NCI-H1436 (cell line): ENCODE measurements at places on chromosomes 3 and 15.

DNA sequence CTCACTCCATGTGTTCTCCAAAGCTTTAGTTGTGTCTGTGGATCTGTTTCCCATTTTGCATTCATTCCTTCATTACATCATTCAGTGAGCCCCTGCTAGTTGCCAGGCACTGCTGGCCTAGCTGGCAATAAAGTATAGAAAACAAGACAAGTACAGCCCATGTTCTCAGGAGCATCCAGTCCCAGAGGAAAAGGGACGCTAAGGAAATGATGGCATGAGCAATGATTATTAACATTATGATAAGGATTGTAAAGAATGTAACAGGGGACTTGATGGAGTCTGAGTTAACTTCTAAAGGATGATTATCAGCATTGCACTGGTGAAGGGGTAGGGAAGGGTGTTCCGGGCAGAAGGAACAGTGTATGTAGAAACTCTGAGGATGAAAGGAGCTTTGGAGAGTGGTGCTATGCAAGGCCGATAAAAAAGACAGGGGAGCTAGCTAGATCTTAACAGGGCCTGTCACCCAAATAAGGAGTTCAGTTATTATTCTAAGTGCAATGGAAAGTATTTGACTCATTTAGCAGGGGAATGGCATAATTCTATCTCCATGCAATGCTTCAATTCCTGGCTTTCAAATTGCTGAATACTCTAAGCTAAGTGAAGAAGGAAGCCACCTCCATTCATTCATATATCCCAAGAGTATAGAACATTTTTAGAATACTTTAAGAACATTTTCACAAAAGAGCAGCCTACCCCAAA, 258.2 kb upstream of the STT3B start:
- no peak for DNase-seq

DNA sequence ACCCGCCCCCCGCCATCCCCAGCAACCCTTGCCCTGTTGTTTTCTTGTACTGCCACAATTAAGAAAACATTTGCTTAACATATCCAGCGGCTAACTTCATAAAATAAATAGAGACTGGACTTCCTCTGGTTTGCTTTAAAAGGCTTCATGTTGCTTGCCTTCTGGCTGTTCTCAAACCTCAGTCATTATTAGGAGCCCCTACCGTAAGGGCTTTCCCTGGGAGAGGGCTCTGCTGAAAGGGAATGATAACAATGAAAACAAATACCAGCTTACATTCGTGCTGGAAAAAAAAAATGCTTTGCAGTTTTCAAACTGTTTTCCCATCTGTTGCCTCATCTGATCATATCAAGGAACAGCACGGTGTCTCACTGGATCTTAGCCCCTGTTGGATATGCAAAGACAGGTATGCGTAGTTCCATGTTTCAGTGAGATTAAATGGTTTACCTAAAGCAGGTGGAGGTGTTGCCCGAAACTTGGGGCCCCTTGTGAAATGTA, 77.2 kb upstream of the VGLL4 start:
- no peak for DNase-seq

DNA sequence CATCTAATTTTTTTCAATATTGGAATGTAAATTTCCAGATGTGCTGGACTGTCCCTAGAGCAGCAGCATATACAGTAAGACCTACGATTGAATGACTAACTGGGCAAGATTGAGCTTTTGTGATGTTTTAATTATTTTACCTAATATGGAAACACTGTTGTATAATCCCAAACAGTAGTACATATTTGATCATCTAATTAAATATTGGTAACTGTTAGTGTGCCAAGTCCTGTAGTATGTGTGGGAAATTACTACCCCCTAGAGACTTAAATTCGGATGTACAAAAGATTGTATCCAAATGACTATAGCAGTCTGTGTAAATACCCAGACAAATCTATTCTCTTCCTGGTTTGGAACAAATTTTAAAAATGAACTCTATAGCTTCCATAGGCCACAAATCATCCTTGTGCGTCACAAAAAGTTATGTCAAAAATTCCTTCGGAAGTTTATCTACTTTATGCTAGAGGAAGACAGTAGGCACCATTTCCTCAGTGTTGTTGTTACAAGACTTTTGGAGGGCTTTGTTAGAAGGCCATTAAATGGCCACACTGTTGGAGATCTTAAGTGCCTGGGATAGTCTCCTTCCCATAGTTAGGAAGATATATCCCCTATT, 41.6 kb downstream of the NKIRAS1 start:
- no peak for DNase-seq

DNA sequence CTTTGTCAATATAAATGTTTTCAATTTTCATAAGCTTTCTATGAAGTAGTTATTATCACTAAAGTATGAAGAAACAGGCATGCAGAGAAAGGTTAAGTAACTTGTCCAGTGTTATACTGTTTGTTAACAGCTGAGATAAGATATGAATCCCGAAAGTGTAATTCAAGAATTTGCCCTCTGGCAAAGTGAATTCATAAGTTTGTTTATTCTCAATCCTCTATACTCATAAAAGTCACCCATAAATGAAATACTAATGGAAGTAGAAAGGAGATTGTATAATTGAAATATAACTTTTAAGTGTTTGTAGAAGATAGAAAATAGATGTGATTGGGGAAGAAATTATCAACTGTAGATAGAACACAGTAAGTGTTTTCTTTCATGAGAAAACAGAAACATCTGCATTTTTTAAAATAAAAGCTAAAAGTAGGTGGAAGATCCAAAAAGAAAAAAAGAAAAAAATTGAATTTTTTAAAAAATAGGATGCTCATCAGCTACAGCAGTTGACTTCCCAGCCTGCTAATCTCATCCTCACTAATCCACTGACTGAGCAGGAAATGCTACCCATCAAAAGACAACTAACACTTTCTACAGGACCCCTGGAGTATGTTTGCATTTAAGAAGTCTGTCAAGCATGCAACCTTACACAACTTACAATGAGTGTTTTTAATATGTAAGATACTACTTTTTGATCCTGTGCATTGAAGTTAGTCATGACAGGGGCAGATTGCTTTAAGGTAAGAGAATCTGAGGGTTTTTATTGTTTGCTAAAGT, 878.1 kb downstream of the SI start:
- no peak for DNase-seq

DNA sequence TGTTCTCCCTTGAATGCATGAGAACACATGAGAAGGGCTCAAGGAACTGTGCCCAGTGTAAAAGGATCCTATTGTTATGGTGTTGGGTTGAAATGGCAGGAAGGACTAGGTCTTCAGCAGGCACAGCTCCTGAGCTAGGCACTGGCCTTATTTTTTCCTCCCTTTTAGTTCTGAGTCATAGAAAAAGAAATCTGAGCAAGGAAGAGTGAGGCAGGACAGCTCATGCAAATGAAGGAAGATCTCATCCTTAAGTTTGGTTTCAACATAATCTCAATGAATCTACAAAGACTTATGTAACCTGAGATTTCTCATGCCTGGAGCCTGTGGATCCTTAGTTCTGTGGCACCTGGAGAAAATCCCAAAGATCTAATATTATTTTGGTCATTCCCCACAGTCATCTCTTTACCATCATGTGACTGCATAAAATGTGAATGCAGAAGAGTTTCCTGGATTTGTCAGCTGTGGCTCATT, 188.6 kb upstream of the TBL1XR1 start:
- DNase-seq, result no peak

- no peak for DNase-seq
These were observed 21.9 kb downstream of the FSTL1 start for GRCh38 chr3:120428924-120429323.

- DNase-seq, result no peak
These were observed 122.3 kb upstream of the BHLHE40 start for GRCh38 chr3:4856986-4857385.

- DNase-seq, result no peak
These were observed 6.4 kb upstream of the TBC1D21 start for GRCh38 chr15:73866881-73867410.

DNA sequence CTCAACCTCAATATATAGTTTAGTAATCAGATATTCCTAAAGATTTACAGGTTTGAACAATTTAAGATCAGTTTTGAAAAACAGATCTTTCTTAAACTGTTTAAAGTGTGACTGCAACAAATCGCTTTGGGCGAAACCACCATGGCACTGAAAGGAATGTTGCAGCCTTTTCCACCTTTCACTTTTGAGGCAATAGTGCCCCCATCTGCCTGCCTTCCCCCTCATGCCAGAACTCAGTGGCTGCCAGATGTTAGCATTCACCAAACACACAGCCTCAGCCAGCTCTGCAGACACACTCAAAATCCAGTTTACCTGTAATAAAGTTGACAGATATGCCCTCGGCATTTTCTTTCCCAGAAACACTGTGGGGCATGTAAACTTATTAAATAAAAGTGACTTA, 3.3 kb downstream of the LYSMD4 start:
- no peak for DNase-seq

GRCh38 chr15:90106522-90107117, 4.4 kb upstream of the IDH2 start:
- no peak for DNase-seq
